GM20000 (cell line): ENCODE measurements at places on chromosomes 16 and 17.

DNA sequence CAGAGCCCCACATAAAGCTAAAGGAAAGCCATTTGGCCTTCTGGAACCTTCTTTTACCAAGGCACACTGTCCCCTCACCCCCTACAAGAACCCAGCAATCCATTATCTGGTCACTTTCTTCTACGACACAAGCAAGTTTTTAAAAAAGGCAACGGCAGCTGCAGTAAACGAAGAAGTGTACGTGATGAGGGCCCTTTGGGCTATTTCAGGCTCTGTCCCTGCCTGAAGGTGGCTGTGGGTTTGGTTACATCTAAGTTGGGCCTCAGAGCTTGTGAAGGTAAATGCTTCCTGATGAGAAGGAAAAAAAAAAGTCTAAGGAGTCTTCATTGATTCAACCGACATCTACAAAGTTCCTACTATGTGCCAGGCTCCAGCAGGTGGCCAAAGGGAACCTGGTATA, 35.4 kb downstream of the XYLT1 start:
- no peak for DNase-seq

- DNase-seq = no peak
Observed at GRCh38 chr16:27571433-27572326, 21.7 kb downstream of the KATNIP start.

- DNase-seq = no peak
Observed at GRCh38 chr17:61219460-61219859, 180.2 kb upstream of the TBX2 start.

DNA sequence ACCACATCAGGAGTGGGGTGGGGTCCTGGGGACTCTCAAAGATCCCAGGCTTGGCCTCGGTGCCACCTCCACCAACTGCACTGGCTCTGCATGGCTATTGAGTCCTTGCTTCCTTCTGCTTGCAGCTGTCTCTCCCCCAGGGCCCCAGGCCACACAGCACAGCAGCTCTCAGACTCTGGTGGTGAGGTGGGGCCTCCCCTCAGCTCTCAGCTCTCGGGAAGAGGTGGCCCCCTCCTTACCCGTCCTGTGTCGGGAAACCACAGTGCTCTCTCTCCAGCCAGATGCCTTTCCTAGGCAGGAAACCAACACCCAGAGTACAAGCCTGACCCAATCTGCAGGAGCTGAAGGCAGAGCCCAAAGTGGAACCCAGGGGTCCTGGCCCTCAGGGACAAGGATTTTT, 18.5 kb downstream of the SRCIN1 start:
- no peak for DNase-seq
